Muscle of back (tissue), 13 donors: ENCODE measurements at places on chromosomes 11 and 22.

DNA sequence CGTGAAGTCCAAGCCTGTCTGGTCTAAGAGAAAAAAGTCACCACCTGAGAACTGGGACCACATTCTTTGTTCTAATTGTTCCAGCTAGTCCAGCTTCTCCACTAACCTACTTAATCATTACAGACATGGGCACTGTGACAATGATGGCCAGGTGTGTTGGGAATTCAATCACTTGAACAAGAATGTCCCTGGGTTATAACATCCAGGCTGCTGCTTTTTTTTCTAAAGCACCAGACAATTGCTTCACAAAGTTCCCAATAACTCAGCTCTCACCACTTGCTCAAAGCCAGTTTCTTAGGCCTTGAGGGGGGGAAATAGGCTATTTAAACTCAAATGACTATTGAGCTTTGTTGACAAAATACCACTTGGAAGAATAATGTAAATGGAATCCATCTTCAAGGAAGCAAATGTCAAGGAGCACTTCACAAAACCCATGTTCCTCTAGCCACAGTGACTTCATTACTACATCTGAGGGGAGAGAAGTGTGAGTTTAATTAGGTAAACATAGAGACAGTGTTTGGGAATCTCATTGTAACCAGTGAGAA, 80.3 kb downstream of the ME3 start:
- no peak for DNase-seq

DNA sequence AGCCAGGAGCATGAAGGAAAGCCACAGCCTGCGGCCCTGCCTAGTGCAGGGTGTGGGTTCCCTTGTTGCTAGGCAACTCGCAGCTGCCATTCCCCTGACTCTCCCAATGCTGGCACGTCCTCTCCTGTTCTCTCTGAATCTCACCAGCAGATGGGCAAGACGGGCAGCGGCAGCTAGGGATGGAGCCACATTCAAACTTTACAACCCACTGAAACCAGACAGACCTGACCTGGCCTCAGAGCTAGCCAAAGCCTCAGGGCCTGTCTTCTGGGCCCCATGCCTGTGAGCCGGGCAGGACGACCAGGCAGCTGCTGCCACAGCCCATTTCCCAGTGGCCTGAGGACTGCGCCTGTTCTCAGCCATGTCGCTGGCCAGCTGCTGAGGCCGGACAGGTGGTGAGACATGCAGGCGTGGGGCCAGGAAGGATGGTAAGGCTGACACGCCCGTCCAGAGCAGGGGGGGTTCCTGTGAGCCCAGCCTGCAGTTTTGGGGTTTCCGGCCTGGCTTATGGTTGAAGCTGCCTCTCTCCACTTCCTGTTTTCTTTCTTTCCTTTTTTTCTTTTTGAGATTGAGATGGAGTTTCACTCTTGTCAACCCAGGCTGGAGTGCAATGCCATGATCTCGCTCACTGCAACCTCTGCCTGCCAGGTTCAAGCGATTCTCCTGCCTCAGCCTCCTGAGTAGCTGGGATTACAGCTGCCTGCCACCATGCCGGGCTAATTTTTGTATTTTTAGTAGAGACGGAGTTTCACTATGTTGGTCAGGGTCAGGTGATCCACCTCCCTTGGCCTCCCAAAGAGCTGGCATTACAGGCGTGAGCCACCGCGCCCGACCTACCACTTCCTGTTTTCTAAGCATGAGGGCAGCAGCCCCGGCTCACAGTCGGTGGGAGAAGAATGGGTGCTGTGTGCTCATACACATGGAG, 4.1 kb downstream of the SUN2 start:
- DNase-seq = peak; percentile 65

DNA sequence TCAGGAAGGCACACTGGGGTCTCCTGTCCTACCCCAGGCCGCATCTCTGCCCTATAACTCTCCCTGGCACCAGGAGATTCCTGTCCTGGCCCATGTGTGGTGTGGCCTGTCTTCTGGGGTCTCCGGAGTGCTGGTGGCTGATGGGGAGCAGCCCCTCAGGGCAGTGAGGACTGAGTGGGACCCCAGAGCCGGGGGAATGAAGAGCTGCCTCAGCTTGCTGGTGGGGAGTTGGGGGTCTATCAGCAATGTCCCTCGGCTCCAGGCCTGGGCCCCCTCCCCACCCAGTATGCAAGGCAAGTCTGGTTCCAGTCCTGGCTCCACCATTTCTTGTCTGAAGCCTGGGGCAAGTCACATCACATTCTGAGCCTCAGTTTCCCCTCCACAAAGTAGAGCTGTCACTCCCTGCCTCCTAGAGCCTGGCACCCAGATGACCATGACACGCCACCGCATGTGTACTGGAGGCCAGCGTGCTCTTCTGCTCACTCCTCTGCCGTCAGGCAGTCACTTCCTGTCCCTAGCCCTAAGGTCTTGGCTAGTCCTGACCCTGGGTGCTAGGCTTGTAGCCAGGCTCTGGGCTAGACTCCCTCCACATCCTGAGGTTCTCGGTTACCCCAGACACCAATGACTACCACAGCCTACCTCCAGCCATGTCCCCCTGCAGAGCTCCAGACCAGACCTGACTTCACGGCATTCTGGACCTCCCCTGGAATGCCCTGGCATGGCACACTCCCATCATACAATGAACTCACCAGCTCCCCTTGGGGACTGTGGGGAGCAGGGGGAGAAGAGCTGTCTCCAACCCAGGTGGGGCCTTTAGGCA, 12.8 kb downstream of the ARAP1 start:
- DNase-seq = no peak

DNA sequence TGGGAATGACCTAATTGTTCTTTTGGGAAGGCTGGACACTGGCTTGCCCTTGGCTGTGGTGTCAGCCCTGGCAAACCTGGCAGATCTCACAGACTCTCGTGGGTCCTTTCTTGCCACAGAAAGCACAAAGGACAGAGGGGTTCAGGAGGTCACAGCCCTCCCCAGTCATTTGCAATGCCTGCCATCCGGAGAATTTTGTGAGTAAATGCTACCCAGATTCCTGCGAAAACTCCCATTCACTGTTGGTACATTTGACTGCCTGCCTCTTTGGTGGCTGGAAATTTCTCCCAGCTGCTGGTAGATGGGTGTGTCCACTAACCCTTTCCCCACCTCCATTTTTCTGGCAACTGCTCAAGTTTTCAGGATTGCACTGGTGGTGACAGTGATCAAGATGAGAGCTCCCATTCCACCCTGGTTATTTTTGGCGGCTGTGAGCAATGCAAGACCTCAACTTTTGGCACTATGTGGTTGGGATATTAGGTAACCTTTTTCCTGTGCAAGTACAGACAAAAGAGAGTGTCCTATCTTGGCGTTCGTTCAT, 155.7 kb downstream of the NAV2 start:
- DNase-seq = peak; percentile 57

GRCh38 chr22:37638391-37639069, 939 bp upstream of the SH3BP1 start:
- DNase-seq = no peak

DNA sequence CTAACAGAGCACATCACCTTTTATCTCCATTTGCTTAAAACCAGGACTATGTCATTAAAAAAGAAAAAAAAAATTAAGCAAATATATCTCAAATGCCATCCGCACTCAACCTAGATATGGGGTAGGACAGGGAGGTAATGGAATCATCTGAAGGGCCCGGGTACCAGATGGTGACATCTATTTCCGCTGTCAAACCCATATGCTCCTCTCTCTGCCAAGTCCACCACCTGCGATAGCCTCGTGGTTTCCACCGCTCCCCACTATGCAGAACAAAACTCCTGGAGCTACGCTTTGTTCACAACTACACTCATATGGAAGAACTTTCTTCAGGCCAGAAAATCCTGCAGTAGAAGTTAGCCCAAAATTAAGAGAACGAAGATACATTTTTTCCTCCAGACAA, 31.4 kb downstream of the FEZ1 start:
- no peak for DNase-seq

- DNase-seq = peak; percentile 69
Measured at GRCh38 chr11:100855466-100856067, 168.5 kb downstream of the ARHGAP42 start.

DNA sequence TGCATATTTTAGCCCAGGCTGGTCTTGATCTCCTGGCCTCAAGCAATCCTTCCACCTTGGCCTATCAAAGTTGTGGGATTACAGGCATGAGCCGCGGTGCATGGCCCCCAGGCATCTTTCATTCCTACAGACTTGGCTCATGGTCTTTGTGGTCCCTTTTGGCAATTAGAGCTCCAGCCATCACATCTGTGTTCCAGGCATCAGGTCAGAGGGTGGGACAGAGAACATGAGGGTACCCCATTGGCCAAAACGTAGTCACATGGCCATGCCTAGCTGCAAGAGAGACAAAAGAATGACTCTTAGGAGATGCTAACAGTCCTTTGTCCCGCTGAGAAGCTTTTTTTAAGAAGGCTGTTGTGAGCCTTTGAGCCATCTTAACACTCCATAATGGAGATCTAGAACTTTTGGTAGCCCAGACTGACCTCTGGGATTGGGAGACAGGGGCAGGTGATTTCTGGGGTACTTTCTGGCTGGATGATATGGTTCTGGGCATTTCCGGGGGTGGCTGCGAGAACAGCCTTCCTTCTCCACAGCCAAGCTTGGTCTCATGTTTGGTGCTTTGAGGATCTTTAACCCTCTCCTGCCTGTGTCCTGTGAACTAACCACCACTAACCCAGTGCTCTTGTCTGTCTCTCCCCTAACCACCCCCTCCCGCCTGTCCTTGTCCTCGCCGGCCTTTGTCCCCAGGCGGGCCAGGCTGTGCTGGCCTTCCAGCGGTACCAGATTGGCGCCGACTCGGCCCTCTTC, 18.4 kb upstream of the TAB1 start:
- no peak for DNase-seq

- DNase-seq = peak; percentile 48
Measured at GRCh38 chr11:11171854-11172253, 181.2 kb downstream of the CSNK2A3 start.

DNA sequence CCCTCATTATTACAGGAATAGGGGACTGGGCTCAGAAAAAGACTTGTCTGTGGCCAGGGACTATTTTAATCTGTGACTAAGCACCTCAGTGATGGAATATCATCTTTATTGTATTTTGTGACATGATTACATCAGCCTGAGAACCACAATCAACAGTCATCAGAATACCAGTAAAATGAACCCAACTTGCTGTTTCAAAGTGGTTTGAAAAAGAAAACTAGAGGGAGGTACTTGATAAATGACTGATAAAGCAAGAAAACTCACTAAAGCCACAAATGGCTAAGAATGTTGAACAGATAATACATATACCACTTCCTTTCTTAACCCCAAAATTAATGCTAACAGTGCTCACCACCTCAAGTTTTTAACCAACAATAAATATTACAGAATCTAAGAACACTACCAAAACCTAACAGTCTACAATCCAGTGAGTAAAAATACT, 155.7 kb downstream of the ATG16L2 start:
- no peak for DNase-seq

GRCh38 chr11:128323381-128323780, 264.0 kb downstream of the ETS1 start:
- no peak for DNase-seq

- DNase-seq = no peak
Measured at GRCh38 chr22:25120761-25121212, 78.9 kb upstream of the CRYBB3 start.

DNA sequence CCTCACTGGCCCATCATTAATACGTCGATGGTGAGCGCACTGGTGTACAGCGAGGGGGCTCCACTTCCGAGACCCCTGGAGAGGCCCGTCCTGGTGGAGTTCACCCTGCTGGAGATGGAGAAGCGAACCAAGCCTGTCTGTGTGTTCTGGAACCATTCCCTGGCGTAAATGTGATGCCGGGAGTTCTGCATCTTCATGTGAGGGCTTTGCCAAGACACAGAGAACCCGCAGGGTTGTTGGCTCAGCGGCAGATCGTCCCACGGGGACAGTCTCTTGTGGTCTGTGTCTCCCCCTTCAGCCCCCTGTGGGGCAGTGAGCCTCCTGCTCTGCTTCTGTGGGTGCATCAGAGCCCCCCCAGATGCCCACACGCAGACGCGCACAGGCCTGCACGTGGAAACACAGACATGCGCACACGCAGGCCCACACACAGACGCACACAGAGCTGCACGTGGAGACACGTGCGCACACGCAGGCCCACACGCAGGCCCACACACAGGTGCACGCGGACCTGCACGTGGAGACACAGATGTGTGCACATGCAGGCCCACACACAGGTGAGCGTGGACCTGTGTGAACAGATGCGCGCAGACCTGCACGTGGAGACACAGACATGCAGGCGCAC, 55.8 kb upstream of the PRODH start:
- no peak for DNase-seq

DNA sequence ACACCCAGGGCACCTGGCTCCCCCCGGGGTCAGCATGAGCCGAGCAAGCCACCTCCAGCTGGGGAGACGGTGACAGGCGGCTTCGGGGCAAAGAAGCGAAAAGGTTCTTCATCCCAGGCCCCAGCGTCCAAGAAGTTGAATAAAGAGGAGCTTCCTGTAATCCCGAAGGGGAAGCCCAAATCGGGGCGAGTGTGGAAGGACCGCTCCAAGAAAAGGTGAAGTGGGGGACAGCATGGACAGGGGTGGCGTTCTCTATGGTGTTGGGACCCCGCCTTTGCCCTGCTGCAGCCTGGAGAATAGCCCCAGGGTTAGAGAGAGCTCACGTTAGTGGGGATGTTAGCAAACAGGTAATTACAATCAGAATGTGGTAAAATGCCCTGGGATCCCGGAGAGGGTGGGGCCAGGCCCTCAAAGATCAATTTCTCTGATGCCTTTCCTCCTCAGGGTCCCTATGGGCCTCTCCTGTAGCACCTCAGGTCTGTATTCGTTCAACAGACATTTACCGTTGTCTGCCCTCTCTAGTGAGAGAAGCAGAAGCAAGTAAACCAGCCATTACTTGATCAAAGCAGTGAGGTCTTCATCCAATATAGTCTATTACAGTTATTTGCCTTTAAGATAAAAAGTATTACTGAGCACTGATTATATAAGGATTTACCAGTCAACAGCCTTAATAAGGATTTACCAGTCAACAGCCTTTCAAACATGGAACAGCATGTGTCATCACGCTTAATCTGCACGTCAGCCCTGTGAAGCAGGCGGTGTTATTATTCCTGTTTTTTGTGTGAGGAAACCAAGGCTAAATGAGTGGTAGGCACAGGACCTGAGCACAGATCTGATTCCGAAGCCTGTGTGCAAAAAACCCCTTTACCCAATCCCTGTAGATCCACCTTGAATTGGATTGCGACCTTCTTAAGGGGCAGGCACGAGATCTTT, 1.0 kb downstream of the CCDC86 start:
- no peak for DNase-seq

- no peak for DNase-seq
Measured at GRCh38 chr11:14668731-14669301, 25.2 kb downstream of the PDE3B start.

- DNase-seq = no peak
Measured at GRCh38 chr11:14193644-14194043, 165.3 kb downstream of the RRAS2 start.

- DNase-seq = peak; percentile 70
Measured at GRCh38 chr11:105034813-105035620, at the start of gene CASP1. CASP1 (minus strand) TSS chr11:105035144; CDS start chr11:105035113, 31 bp downstream.

DNA sequence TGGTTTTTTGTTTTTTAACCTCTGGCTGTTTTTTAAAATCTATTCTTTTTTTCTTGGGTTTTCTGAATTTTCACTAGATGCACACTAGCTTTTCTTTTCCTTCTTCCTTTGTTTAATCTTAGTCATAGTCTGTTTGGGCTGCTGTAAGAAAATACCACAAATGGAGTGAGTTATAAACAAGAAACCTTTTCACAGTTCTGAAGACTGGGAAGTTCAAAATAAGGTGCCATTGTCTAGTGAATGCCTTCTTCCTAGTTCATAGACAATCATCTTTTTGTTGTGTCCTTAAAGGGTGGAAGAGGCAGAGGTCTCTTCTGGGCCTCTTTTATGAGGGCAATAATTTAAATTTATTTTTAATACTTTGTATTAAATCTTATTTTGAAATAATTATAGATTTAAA, 532.9 kb upstream of the ANO5 start:
- no peak for DNase-seq
